Liver (tissue), 10 donors: ENCODE measurements at places on chromosomes 2 and 18.

GRCh38 chr2:141199711-141200110, 931.1 kb downstream of the LRP1B start:
- DNase-seq: no peak

DNA sequence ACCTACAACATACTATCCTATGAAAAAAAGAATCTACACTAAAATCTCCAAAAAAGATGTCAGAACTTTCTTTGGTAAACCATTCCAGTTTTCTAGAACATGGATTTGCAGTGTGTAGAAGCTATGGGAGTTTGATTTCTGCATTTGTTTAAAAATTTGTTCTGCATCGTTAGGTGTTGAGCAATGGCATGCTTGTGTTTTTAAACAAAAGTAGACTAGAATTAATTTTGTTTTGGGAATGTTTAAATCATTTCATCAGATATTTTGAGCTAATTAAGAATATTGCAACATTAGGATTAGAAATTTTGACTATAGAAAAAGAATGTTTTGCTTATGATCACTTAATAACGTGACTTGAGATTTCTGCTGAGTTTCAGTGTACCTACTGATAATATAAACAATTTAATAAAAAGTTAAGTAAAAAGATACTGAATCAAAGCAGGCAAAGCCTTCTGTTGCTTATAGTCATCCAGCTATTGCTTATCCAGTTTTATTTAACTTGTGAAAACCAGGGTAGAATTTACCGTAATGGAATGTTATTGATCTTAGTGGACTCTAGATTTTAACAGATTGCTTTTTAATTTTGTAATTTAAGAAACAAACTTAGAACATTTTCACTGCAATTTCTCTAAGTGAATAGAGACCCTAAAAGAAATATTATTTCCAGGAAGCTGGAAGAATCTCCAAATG, 7.2 kb upstream of the TMEM182 start:
- DNase-seq: no peak

DNA sequence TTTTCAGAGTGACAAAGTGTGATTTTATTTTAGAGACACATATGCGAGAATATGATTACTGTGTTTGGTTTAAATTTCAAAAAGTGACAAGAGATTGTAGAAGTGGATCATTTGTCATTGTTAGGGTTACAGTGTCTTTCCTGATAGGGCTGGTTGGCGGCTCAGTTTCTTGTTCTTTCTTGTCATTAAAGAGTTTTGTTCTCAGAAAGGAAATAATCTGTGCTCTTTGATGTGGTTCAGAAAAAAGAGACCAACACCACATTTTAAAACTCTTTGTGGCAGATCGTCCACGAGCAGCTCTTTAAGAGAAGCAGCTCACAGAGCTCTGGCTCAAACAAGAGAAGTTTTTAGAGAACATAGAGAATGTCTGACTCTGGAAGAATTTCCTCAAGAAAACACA, 45.6 kb upstream of the ZNF532 start:
- DNase-seq: no peak

GRCh38 chr18:6150430-6150829, 255.1 kb upstream of the TMEM200C start:
- DNase-seq: no peak

- DNase-seq: peak; percentile 30
These were observed 9.6 kb upstream of the TEX51 start for GRCh38 chr2:126889071-126889470.

- DNase-seq: no peak
These were observed 30.3 kb downstream of the TANC1 start for GRCh38 chr2:158998551-158999248.

DNA sequence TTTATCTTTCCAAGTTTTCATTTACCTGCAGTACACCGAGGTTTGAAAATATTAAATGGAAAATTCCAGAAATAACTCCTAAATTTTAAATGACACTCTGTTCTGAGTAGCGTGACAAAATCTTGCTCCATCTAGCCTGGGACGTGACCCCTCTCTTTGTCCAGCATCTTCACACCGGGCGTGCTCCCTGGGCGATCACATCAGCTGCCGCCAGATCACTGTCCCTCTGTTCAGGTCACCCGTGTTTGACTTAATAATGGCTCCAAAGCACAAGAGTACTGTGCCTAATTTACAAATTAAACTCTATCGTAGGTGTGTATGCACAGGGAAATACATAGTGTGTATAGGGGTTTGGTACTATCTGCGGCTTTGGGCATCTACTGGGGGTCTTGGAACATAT, 6.1 kb upstream of the TMEM185B start:
- no peak for DNase-seq

DNA sequence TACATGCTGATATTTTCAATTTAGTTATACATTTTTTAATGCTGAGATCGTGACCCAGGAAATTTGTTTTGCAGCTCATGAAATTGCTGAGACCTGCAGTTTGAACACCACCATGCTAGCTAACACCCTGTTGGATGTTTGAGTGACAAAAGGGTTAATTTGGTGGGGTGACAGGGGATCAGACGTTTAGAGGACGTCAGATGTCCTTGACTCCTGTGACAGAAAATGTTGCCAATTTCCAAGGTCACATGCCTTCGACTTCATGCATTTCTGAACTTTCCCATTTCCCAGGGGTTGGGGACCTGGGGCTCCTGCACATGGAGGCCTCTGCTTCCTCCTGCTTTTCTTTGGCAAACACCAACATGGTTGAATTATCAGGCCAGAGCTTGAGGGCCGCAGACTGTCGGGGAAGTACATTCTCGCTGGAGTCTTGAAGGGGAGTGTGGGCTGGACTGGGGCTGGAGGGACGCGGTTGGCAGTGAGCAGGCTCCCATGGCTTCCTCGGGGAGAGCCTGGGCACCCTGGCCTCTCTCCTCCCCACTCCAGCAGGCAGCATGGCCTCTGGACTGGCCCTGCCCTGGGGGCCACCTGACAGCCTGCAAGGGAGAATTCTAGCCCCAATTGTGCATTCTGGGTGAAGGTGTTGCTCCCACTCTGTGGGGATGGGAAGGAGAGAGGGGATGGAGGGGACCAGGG, 73.1 kb downstream of the CTIF start:
- DNase-seq: no peak

DNA sequence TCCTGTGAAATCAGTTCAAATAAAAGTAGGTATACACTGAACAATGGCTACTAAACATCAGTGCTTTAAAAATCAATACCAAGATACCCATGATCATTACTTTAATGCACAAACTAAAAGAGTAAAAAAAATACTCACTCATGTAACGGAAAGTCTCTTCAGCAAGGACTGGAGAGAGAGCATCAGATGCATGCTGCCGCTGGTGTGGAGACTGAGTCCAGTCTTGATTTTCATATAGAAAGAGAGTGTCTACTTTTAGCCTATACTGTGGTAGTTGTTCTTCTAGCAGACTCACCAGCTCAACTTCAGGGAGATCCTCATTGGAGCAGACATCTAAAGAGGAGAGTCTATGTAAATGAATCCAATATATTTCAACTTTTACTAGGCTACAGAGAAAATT, 44.0 kb downstream of the TRAK2 start:
- no peak for DNase-seq

DNA sequence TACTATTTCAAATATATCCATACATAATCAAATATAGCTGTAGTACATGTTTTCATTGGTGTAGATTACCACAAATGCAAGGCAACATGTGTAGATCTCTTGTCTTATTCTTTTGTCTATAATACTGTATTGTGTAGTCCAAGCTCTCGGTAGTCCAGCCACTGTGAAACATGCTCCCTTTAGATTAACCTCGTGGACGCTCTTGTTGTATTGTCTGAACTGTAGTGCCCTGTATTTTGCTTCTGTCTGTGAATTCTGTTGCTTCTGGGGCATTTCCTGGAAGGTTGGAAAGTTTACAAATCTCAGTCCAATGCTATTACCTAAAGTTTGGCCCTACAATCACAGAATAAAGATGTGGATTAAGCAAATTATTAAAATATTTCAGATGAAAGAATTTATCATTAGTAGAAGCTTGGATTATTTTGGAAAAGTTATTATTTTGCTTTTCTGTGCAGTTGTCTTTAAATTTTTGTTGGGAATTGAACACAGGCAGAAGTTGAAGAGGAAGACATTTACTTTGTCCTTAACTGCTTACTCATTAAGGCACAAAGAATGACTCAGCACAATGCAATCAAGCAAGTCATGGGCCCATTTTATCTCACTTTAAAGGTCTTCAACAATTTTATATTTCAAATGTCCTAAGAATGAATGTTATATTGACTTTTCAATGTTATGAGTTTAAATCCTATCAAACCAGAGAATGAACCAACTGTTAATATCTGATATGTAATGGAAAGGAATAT, 103.4 kb upstream of the CAVIN2 start:
- DNase-seq: no peak

- DNase-seq: no peak
These were observed 13.9 kb downstream of the CLASP1 start for GRCh38 chr2:121635371-121635770.

- no peak for DNase-seq
These were observed 73.1 kb upstream of the STK17B start for GRCh38 chr2:196244516-196244915.

GRCh38 chr2:100278986-100279385, 43.3 kb downstream of the LONRF2 start:
- DNase-seq: no peak

- no peak for DNase-seq
These were observed 33.6 kb downstream of the TTC32 start for GRCh38 chr2:19868224-19868623.

DNA sequence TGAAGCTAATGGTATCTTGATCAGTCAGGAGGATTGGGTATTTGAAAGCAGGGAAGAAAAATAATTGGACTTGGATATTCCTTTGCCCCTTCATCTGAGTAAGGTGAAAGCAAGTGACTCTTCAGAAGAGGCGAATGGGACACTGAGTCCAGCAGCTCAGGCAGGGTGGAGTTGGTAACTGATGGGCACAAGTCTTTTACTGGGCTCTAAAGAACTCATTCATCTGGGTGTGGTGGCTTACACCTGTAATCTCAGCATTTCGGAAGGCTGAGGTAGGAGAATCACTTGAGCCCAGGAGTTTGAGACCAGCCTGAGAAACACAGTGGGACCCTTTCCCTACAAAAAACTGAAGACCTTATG, 11.2 kb downstream of the CFLAR start:
- DNase-seq: no peak

GRCh38 chr2:218733171-218734021, 22.8 kb downstream of the TTLL4 start:
- no peak for DNase-seq

DNA sequence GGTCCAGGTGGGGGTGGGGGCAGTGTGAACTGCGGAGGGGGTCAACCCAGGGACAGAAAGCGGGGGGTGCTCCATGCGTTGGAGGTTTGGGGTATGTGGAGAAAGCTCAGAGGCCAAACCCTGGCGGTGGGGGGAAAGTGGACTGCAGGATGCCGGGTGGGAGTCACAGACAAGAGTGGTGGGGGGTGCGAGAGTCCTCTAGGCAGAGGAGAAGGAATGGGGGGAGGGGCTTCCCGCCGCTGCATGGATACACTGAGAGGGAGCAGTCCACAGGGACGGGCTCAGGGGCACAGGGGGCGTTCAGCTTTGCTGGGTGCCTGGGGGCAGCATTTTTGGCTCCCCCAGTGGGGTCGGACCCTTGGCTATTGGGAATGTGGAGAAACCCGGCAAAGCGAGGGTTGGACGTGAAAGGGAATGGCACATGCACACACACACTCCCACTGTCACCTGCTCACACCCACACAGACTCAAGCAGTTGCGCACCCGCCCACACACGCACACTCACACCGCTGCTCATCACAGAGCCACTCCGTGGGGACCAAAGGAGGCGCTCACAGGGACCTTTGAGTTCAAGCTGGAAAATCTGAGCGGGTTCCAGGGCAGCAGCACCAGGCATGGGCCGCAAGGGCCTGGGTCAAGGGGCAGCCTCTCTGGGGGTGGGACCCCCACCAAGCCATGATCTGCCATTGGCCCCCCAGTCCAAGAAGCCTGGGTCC, 7.7 kb downstream of the GBX2 start:
- no peak for DNase-seq

- DNase-seq: no peak
These were observed 157.7 kb downstream of the PRKCE start for GRCh38 chr2:45809205-45809604.

GRCh38 chr2:191521608-191522208, 156.2 kb upstream of the NABP1 start:
- no peak for DNase-seq

DNA sequence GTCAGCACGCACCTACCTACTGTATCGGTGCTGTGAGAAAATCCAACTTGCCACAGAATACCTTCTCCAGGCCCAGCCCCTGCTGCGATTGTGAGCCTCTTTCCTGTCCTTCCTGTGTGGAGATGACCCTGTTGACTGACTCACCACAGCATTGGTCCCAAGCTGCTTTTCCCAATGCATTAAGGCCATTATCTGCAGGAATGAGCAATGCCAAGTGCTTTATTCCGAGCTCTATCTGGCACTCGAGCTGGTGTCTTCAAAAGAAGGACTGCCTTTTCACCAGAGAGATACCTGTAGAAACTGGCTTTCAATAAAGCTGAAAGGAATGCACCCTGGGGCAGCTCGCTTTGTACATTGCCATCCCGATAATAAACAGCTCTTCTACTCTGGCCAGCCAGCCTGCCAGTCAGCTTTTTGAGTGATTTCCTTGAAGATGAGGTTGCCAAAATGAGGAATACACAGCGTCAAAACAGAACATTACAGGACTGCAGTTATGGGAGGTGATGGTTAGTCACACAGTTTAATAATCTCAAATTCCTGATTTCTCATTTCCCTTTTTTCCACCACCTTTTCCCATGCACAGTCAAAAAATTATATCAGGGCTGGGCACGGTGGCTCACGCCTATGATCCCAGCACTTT, 8.3 kb upstream of the RNF103 start:
- DNase-seq: no peak

- no peak for DNase-seq
These were observed 1387.7 kb downstream of the SUCLG1 start for GRCh38 chr2:83071352-83071751.

DNA sequence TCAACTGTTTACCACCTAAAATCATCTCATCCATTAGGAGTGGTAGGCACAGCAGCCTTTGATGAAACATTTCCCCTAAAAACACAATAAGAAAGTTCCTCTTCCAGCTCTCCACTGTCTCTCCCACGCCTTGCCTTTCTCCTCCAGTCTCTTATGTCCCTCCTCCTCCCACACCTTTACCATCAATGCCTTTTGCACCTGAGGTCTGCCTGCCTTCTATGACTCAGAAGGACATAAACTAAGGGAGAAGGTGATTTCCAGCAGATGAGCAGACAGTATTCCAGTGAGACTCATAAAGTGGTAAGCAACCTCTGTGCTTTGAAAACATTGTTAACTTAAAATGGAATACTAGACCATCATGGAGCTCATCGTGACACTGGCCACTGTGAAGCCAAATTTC, 34.2 kb upstream of the NDUFV2 start:
- DNase-seq: no peak

DNA sequence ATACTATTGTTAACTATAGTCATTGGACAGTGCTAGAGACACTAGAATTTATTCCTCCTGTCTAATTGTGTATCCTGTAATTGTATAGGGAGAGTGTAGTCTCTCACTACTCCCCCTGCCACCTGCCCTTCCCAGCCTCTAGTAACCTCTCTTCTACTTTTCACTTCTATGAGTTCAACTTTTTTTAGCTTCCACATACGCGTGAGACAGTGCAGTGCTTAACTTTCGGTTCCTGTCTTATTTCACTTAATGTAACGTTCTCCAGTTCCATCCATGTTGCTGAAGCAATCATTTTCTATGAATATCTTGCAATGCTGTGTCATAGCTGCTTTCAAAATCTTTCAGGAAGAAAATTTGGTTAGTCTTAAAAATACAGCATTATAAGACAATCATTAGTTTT, 22.8 kb upstream of the RUFY4 start:
- no peak for DNase-seq
